ENCODE measurements at places on chromosomes 1 and 21.

DNA sequence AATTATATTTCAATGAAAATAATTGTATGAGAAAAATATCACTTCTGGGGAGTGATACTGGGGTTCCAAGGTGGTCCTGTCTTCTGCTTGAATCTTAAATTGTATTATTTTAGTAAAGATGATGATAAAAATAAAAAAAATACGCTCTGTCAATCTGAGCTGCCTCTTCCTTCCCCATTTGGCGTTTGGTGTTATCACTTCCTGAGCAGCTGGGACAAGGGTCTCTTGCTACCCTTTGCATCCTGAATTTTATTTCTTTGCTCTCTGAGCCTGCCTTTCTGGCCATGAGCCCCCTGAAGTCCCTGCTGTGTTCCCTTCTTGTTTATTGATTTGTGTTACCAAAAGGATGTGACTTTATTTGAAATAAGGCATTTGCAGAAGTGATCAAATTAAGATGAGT, 111.0 kb downstream of the KCNJ6 start:
- no peak for DNase-seq

- no peak for DNase-seq
Measured at GRCh38 chr1:77354536-77354935, 72.7 kb downstream of the AK5 start.

- DNase-seq, result no peak
Measured at GRCh38 chr1:25100151-25100833, 132.0 kb downstream of the SYF2 start.

- no peak for DNase-seq
Measured at GRCh38 chr1:182340233-182341058, 51.1 kb downstream of the GLUL start.

- DNase-seq, result peak; percentile 2
Measured at GRCh38 chr1:51729824-51730301, 113.0 kb downstream of the OSBPL9 start.

- DNase-seq, result no peak
Measured at GRCh38 chr1:41542196-41542930, 57.9 kb upstream of the EDN2 start.

DNA sequence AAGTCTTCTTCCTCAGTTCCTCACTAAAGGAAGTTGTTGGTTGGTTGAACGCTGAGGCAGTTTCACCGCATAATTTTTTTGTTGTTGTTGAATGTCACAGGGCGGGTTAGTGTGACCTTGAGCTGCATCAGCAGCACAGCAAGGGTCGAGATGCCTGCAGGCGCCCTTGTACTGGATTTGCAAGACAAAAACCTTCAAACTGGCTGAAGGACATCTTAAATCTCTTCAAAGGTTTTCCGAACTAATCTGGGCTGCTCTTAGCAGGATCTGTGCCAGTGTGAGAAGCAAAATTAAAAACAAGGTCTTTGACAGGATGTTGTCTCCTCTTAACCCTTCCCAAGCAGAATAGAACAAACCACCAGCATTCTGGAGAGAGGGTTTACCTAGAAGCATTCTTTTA, 59.4 kb downstream of the NRIP1 start:
- DNase-seq, result no peak

GRCh38 chr21:35086357-35086756, 37.3 kb upstream of the RUNX1 start:
- DNase-seq, result peak; percentile 59

DNA sequence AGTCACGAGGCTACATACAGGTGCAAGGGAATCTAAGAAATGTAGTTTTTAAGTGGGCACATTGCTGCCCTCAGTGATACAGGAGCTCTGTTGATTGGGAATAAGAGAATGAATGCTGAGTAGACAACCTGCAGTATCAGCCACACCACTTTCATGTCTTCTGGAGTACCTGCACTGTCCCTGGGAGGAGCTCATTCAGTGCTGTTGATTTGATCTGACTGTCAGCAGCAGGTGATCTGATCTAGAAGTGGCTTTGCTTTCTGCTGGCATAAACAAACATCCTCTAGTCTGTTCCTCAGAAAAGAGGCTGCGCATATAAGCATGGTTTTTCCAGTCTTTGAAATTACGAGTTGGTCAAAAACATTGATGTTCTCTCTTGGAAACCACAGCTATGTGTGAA, 35.5 kb upstream of the LRRC52 start:
- DNase-seq, result no peak

DNA sequence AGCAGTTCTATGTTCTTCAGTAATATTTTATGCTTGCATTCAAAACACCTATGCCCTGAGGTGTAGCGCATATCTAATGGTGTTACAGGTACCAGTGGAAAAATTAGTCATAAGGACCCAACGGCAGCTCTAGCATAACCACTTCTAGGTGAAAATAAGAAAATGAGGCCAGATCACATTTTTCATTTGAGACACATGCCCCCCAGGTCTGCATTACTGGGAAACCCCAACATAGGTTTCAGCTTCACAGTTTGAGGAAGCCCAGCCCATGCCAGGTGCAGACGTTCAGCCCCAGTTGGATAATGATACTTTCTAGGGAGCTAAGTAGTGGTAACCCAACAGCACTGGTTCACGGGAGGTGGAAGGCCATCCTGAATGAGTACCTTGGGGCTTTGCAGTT, 129.8 kb downstream of the CNIH3 start:
- DNase-seq, result no peak

- peak; percentile 86 for DNase-seq
Measured at GRCh38 chr21:29656504-29657239, 283.1 kb downstream of the GRIK1 start.

DNA sequence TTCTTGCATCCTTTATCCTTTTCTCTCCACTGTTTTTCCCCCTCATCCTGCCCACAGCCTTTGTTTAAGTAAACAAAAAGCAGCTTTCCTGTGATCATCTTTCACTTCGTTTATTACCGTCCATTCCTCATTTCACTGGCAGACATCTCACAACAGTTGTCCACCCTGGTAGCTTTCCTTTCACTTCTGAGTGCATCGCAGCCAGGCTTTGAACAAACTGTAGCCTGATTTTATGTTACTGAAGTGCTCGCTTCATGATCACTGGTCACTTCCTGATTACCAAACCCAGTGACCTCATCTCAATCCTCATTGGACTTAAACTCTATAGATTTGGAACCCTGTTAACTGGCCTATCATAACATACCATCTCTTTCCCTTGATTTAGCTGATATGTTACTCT, 67.7 kb downstream of the SDCCAG8 start:
- peak; percentile 54 for DNase-seq

DNA sequence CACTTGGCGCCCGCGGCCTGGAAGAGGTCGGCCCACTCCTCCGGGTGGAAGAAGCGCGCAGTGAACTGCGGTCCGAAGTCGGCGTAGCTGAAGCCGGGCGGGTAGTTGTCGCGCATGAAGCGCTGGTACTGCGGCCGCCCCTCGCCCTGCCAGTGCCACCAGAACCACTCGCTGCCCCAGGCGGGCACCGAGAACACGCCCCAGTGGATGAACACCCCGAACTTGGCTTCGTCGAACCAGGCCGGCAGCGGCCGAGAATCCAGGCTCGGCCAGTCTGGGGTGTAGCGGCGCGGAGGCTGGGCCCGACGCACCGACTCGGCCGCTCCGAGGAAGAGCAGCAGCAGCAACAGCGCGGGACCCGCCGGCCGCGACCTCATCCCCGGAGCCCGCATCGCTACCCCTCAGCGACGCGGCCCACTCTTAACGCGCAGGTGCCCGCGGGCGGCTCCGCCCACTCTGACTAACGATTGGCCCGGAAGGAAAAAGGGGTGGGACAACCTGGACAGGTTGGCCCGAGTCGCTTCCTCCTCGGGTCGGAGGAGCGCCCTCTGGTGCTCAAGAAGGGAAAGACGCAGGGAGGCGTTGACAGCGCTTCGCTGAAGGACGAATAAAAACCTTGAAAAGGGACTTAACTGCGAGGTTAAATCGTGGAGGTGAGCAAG, at the start of gene FUCA1:
Gene FUCA1, minus strand, starts transcription at position 396 of the 662 bp plus-strand sequence. Its CDS starts 4 bp downstream, at position 392.
- peak; percentile 72 for DNase-seq

- peak; percentile 53 for DNase-seq
Measured at GRCh38 chr1:89842567-89843272, 21.9 kb downstream of the LRRC8D start.

DNA sequence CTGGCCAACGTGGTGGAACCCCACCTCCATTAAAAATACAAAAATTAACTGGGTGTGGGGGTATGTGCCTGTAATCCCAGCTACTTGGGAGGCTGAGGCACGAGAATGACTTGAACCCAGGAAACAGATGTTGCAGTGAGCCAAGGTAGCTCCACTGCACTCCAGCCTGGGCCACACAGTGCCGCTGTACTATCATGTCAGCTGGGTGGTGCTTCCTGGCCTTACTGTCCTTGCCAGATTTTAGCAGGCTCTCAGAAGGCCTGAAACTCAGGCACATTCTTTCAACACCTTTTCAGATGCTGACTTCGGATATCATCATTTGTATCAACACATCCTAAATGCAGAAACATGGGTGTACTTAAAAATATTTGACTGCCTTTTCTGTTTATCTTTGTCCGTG, 31.6 kb upstream of the NBL1 start:
- DNase-seq, result no peak

DNA sequence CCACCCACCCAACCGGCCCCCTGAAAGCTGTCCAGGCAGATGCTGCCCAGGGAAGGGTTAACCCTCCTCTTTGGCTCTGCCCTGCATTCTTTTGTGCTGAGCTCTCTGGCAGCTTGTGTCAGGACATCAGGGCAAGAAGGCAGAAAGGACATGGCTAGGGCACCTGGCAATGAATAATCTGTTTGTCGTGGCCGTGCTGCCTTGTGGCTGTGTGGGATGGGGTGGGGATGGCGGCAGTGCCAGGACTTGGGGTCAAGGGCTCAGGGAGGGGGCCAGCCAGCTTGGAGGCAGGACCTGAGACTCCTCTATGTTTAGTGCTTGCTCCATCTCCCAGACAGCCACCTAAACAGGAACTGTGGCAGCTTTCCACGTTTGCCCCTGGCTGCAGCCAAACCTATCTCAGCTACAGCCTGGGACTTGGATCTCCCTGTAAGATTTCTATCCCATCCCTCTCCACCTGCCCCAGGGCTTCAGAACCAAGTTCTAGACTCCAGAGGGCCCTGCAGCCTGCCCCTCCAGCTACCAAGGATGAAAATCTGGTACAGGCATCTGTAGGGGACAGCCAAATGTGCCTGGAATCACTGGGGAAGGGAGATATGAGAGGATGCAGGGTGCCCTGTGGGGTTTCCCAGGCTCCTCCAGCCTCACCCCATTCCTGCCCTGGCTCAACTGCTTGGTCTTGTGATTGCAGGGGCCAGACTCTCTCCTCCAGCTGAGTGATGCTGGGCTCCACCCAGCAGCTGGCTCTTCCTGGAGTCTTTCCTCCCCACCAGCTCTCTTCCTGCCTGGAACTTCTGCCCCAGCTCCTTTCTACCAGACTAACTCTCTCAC, 9.6 kb upstream of the GPR37L1 start:
- DNase-seq, result peak; percentile 13

DNA sequence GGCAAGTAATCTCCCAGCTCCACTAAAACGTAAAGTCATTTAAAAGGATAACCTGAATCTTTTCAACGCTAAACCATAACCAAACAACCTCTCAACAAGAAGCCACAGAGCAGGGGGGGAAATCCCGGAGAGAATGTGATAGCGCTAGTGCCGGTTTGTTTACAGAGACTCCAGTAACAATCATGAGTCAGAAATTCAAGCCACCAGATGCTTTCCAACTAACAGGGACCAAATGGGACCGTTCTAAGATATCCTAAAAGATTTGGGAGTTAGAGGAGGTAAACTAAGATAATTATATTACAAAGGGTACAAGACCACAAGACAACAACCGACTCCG, 825 bp downstream of the DCAF8 start:
- DNase-seq, result peak; percentile 78

- DNase-seq, result no peak
Measured at GRCh38 chr21:25949701-25950100, 214.9 kb downstream of the GABPA start.

GRCh38 chr1:200888349-200888838, 6.3 kb upstream of the INAVA start:
- DNase-seq, result peak; percentile 24

DNA sequence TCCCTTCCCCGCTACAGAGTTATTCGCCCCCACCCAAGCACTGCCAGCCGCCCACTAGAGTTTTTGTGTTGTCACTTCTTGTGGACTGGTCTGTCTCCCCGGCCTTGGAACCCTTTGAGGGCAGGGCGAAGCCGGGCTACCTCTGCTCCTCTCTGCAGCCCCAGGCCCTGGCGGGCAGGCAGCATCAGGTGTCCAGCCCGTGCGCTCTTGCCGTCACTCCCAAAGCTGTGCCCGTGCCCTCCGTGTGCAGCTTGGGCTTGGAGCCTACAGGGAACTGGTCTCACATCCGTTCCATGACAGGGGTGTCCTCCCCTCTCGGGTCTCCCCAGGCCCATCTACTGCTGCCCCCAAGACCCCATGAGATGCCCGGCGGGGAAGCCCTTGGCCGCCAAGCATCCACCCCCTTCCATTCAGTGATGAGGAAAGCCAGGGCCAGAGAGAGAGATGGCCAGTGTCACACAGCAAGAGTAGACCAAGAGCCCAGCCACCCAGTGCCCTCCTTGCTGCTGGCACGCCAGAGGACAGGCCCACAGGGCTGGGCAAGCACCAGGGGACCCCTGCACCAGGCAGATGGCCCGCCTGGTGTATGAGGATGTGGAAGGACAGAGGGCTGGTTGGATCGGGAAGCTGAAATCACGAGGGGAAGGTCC, 15.3 kb upstream of the LDLRAP1 start:
- DNase-seq, result no peak

DNA sequence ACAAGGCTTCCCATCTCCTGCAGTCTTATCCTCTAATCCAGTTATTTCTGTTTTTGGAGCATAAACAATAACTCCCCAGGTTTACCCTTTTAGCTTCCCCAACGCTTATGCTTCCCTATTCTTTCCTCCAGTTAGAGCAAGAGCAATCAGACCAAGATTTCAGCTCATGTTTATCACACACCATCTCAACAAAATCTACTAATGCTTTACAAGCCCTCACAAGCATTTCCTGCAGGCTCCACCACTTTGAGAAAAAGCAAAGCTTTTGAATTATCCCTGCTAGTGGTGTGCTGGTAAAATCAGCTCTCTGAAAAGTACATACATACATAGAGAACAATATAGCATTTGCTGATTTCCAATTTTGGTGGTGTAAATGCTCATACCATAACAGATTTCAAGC, 92.9 kb downstream of the EDEM3 start:
- DNase-seq, result no peak

- DNase-seq, result no peak
Measured at GRCh38 chr1:167084757-167085156, 5.4 kb downstream of the GPA33 start.

DNA sequence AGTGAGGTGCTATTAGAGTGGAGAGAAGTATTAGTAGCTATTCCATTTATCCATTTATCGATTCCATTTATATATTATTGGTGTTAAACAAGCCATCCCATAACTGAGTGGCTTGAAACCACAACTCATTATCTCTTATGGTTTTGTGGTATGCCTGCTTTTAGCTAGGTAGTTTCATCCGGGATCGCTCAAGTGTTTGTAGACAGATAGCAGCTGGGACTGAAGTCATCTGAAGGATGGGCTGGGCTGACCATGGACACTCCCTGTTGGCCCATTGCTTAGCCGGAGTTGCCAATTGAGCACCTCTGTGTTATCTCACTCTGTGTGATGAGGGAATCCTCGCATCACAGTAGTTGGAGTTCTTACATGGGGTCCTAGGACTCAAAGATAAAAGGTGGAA, 622.5 kb downstream of the PLA2G4A start:
- DNase-seq, result no peak

All from LHCN-M2 (cell line).